ENCODE measurements at places on chromosomes 11 and 22. TPM values are rescaled to one million over a fixed set of nuclear protein-coding genes. Genes with fewer than 3 reads are reported as not detected.

MS4A15 gene
- total RNA-seq: not detected

MS4A4E gene
- not detected for total RNA-seq

MS4A3 gene
- total RNA-seq: not detected

SERPIND1 gene
- 0.40 TPM for total RNA-seq

RCN1 gene
- total RNA-seq: 193 TPM

MPPED1 gene
- 0.96 TPM for total RNA-seq

EXPH5 gene
- total RNA-seq: 35.0 TPM

ADM2 gene
- total RNA-seq: 3.2 TPM

MIF gene
- total RNA-seq: 562 TPM

B3GAT1 gene
- 6.3 TPM for total RNA-seq

ROM1 gene
- 0.86 TPM for total RNA-seq

JAM3 gene
- 37.6 TPM for total RNA-seq

UCP2 gene
- total RNA-seq: 103 TPM

OVOL1 gene
- total RNA-seq: 12.4 TPM

ACTN3 gene
- 0.44 TPM for total RNA-seq

GRIK4 gene
- total RNA-seq: not detected
